NCI-H187 (cell line): ENCODE measurements at places on chromosomes 1 and 21.

GRCh38 chr1:166365081-166365480, 198.3 kb upstream of the FAM78B start:
- no peak for DNase-seq

- DNase-seq, result no peak
Observed at GRCh38 chr21:16408280-16408679, 678.5 kb downstream of the USP25 start.

GRCh38 chr1:236837897-236838296, 42.8 kb downstream of the MTR start:
- DNase-seq, result no peak

GRCh38 chr21:22476726-22477646, 1478.8 kb downstream of the NCAM2 start:
- no peak for DNase-seq

- DNase-seq, result no peak
Observed at GRCh38 chr21:32613436-32614043, 1.4 kb upstream of the CFAP298 start.

DNA sequence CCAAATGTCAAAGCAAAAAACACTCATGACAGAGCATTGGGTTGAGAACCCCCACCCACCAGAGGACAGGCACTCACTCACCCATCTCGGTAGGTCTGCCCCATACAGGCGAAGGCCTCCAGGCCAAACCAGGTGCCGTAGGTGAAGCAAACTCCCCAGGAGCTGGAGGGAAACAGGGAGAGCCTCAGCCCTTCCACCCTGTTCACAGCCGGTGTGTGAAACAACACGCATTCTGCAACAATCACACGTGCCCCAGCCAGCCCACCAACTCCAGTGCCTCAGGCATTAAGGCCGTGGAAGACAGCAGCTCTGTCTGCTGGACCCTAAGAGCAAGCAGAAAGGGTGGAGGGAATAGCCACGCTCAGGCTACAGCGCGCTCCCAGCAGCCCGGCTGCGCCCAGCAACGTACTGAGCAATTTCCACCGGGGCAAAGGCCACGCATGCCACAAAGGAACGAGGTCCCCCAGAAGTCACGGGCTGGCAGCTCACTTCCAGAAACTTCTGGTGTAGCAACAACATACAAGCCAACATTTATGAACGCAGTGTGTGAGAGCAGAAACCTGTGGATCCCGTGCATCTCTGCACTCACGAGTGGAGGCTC, 11.4 kb upstream of the SPATC1L start:
- no peak for DNase-seq

- DNase-seq, result no peak
Observed at GRCh38 chr1:6497215-6497866, 5.9 kb upstream of the PLEKHG5 start.

- no peak for DNase-seq
Observed at GRCh38 chr1:229035748-229036082, 235.2 kb upstream of the RAB4A start.
